OCI-M1 (cell line): ENCODE measurements at places on chromosomes 5 and 9.
A peak's percentile ranks its signal among the peaks of the same experiment; 100 is the strongest.

- no peak for DNase-seq
Observed at GRCh38 chr5:163512526-163512925, 7.1 kb downstream of the MAT2B start.

DNA sequence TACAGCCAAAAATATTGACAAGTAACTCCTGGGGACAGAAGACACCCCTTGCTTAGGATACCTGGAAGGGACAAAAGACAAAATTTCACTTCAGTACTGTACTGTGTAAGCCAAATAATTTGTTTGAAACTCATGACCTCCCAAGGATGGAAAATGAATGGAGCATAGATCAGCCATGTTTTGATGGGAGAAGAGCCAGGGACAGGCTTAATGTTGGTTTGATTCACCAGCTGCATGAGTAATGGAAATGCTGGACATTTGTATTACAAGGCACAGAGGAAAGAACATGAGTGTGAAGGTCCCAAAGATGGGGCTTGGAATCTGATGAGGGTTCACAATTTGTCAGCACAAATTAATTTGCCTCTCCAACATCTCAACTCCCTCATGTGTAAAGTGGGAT, 122.8 kb downstream of the ENC1 start:
- no peak for DNase-seq

- DNase-seq = peak; percentile 68
Observed at GRCh38 chr5:30413540-30413939, 779.9 kb upstream of the CDH6 start.

- DNase-seq = peak; percentile 25
Observed at GRCh38 chr9:105483618-105484017, 35.8 kb downstream of the FSD1L start.

DNA sequence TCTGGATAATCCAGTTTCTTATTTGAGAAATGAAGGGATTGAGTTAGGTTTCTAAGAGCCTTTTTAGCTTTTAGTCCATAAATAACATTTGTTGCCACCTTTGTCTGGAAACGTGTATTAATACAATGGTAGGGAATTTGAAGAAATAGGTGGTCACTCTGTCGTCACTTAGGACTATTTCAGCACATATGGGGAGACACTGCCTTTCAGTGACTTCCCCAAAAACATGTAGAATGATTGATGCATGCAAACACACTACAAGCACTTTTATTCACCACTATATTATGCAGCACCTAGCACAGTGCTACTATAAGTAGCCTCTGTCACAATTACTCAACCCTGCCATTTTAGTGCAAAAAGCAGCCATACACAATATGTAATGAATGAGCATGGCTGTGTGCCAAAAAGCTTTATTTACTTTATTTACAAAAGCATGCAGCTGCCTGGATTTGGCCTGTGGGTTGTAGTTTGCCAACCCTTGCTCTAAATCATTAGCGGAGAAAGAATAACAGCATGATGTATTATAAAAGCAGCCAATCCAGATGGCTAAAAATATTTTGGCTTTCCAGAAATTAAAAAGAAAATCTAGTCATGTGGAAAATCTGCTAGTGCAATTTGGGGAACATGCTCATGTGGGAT, 154.2 kb upstream of the HMHB1 start:
- DNase-seq = no peak

DNA sequence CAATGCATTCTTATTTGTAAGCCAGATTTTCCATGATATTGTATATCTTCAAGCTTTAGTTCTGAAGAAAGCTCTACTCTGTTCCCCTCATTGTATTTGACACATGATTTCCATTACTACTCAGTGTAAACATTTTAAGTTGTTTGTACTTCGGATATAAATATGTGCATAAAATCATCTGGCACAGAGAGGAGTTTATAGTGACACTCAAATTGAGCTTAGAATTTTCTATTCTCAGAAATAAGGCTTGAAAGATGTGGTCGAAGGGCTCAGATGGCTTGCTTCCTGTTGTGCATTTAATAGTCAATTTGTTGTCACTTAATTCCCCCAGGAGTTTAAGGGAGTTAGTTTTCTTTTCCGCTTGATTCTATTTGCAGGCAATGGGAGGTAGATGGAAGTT, 88.8 kb downstream of the PPIC start:
- DNase-seq = no peak

DNA sequence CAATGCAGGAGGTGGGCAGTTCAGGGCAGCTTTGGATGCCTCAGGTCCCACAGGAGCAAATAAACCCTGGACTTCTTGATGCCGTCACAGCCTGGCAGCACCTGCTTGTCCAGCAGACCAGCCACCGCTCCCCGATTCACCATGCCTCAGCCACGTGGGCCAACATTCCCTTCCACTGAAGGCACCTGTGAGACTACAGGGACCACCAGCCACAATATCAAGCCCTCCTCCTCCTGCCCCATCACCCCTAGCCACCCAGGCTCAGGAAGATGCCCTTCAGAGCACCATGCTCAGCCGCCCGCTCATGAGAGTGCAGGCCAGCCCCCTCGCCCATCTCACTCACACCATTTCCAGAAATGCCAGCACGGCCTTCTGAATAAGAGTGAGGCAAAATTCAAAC, 234.7 kb downstream of the SYK start:
- DNase-seq = no peak

- DNase-seq = no peak
Observed at GRCh38 chr5:83972236-83972635, 251.6 kb upstream of the HAPLN1 start.

- DNase-seq = no peak
Observed at GRCh38 chr5:37323607-37324006, 47.3 kb downstream of the NUP155 start.

DNA sequence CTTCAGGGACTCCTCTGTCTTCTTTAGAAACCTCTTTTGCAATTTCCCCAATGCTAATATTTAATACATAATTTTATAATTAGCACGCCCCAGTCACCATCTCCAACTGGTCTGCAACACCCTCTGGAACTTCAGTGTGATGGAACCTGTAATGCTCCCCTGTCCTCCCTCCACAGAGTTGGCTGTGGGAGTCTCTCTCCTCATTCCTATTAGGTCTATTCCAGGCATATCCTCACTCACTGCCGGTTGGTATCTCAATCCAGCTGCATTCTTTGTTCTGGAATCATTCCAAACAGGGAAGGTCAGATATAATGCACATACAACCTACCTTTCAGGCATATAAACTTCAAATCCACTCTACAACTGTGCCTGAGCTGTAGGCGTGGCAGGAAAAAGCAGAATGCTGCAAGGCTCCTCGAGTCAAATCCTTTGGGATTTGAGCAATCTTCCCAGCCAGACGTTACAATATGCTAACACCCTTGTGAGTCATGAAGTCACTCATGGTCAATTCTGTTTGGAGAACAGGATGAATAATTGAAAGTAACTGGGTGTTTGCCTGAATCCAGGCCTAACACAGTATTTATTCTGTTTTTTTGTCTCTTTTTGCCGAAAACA, 293.8 kb downstream of the CWC27 start:
- DNase-seq = no peak

- DNase-seq = no peak
Observed at GRCh38 chr9:70003901-70004714, 39.5 kb upstream of the MAMDC2 start.

DNA sequence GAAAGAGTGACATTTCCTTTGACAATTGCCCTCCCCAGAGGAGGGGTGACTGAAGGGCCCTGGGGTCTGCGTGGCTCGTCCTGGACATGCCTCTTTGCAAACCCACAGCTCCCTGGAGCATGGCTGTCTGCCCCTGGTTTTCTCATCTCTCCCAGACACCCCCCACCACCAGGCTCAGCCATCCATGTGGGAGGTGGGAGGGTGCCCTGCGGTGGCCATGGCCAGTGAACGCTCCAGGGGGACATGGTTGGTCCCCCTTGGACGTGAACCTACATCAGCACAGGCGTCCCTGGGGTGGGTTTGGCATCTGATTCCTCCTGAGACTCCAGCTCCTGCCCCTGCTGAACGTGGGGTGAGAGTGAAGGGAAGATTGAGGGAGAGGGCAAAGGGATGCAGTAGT, 67.7 kb upstream of the LMX1B start:
- DNase-seq = no peak

DNA sequence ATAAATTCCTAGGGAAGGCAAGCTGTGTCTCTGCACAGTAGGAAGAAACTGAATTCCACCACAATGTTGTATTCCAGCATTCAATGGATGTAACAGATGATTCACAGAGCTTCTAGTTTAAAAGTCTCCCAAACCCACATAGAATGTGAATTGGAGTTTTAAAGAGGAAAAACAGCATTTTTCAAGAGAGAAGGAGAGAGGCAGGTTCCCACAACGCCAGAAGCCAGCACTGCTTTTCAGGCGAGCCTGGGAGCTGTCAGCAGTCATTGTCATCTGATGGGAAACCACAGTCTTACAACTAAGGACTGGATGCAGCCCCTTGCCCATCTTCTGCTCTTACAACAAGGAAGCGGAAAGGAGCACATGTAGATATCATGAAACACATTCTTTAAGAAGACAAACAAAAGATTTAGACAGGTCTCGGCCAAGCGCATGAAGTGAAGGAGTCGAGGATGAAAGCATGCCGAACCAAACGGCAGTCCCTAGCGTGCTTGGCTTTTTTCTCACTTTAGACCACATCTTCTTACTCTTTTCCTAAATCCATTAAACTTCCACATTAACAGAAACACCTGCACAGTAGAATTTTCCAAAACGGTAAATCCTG, 638 bp downstream of the DIRAS2 start:
- DNase-seq = no peak

- no peak for DNase-seq
Observed at GRCh38 chr5:138350563-138350890, 2.0 kb upstream of the KDM3B start.

- no peak for DNase-seq
Observed at GRCh38 chr5:52710310-52710971, 77.3 kb upstream of the ITGA1 start.

DNA sequence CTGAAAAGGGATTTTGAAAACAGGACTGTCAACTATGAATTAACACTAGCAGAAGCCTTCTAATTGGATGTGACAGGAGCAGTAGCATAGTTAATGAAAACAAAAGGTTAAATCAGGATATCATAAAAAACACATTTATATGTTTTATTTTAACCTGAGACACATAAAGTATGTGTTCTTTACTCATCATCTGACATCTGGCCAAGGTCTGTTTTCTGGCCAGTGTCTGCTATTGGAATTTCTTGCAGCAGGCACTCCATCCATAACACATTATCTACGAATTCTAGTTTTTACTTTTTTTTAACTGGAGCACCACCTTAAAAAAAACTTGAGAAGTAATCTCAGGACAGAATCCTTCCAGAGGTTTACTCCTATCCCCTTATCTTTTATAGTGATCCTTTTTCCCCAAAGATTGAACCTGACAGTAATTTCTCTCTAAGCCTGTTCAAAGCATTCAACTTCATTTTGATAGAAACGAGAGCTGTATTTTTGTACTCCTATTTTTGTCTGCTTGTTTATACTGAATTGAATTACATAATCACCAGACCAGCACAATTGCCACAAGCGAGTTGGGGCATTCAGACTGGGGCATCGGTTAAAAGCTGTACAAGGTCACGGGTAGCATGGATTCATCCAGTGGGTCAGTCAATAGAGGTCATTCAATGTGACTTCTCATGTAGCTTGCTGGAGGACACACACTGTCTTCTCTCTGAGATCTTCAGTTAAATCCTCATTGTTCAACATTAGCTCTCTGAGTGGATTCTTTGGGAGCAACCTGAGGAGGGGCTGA, 205.6 kb upstream of the CLINT1 start:
- DNase-seq = no peak

DNA sequence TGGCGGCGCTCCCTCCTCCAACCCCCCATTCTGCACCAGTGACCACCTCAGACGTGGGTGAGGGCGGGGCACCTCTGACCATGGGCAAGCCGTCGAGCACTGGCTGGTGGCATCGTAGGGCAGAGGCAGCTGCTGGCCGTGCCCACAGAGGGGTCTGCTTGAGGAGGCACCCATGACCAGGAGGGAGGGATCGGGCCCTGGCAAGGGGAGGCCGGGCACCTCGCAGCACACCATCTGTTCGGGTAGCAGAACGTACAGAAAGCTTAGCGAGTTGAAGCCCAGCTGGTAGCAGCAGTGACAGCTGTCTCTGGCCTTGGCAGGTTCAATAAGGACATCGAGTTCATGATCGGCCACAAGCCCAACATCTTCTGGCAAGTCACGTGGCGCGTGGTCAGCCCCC, 4.3 kb upstream of the SLC6A18 start:
- DNase-seq = no peak

- no peak for DNase-seq
Observed at GRCh38 chr5:56301069-56301468, 67.9 kb upstream of the ANKRD55 start.

DNA sequence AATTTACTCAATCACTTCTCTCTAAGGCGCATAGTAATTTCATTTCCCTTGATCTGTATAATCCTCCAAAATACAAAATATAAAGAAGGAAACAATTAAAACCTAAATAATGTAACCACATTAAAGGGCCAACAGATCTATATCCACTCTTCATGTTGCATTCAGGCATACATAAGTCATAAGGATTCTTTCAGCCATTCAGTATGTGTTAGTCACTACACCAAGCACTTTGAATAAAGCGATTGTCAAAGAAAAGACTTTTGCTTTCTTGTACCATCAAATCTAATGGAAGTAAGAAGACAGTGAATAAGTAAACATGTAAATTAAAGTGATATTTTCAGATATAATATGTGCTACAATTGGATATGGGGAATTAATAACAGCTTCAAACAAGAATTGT, 569.2 kb upstream of the PTPRD start:
- DNase-seq = no peak

- DNase-seq = no peak
Observed at GRCh38 chr9:128637656-128638055, 19.0 kb downstream of the DYNC2I2 start.

DNA sequence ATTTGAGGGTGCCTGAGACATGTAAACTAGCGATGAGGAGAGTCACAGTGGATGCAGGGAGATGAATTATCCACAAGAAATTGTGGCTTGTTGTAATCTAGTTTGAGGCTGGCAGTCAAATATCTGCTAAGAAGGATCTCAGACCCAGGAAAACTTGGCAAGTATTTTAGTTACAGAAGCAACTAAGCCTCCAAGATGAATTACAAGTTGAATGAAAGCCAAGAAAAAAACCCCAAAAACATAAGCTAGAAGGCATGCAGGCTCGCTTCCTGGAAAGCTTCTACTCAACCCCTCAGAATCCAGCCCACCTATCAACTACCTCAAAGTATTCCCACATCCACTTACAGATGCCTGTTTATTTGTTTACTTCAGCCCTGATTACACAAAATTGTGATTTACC, 696.9 kb downstream of the MAT2B start:
- DNase-seq = no peak

DNA sequence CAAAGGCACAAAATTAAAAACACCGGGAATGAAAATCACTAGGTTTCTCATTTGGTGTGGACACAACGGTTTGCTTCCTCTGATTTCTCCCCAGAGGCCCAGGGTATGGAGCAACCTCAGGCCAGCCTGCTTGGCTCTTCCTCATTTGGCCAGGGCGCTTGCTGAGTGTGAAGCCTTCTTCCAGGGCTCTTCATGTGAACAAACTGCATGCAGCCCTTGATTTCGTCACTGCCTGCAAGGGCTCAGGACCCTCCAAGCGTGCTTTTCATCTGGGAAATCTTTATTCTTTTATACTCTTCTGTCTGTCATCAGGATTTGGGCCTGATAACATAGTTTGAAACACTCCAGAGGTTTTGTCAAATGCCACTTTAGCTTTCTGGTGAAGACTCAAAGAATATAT, 122.6 kb upstream of the KLF4 start:
- peak; percentile 43 for DNase-seq
